SHP77 treated with DMSO at 0.1 percent for 48 hours (cell line): ENCODE measurements at places on chromosomes 3 and 15.

- DNase-seq = no peak
These were observed 352.5 kb upstream of the DCBLD2 start for GRCh38 chr3:99253963-99254355.

- no peak for DNase-seq
These were observed 7.0 kb downstream of the TTC21A start for GRCh38 chr3:39114456-39114855.

- no peak for DNase-seq
These were observed 259.5 kb downstream of the UACA start for GRCh38 chr15:70503798-70504298.

GRCh38 chr3:40923143-40923542 lies 276.2 kb upstream of the CTNNB1 start:
- no peak for DNase-seq

- DNase-seq = no peak
These were observed 602.8 kb downstream of the FOXP1 start for GRCh38 chr3:70980646-70981170.

DNA sequence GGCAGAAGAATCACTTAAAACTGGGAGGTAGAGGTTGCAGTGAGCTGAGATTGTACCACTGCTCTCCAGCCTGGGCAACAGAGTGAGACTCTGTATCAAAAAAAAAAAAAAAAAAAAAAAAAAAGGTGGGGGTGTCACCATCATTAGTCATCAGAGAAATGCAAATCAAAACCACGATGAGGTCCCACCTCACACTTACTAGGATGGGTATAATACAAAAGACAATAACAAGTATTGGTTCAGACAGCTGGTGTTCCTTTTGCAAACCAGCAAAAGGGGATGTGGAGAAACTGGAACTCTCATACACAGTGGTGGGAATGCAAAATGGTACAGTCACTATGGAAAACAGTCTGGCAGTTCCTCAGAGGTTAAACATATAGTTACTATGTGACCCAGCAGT lies 78.7 kb upstream of the TSC22D2 start:
- DNase-seq = no peak

DNA sequence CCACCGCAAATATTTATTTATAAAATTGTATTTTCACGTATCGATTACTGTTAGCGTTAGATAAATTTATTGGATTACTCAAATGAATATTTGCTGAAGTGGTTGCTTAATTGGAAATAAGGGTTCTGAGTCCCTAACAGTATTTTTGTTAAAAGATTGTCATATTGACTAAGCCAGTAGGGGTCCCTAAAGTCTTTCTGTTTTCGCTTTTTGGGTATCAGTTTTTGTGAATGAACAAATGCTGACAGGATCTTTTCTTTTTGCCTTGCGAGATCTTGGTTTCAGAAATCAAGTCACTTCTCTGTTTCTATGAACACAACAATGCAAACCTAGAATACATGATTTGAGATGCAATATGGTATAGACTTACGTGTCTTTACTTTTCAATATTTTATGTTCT lies 7.1 kb downstream of the RAD51 start:
- DNase-seq = no peak

GRCh38 chr15:26711445-26711844 lies 61.4 kb downstream of the GABRB3 start:
- DNase-seq = no peak

DNA sequence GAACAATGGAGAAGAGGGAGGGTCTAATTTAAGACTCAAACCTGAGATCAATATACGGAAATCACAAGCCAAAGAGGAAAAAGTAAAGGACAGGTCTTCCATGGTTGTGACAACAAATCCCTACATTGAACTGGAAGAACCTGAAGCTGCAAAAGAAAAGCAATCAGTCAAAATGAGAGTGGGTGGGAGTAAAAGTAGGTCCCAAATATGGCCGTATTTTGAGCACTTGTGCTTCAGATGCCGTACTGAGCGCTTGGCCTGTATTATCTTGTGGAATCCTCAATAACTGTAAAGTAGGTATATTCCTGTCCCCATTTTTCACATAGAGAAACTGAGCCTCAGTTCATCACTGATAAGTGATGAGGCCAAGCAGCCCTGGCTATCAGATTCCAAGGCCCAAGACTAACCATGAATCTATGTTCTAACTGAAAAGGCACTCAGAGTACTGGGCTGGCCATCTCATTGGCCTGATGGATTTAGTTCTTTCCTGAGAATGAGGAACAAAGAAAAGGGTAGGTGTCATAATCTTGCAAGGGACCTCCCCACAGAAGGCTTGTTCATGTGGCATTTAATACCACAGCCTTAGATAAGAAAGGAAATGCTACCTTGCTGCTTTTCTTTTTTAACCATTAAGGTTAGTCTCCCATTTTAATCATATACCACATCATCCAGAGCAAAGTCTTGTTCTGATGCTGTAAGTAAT lies 52.5 kb downstream of the LRRN1 start:
- no peak for DNase-seq

DNA sequence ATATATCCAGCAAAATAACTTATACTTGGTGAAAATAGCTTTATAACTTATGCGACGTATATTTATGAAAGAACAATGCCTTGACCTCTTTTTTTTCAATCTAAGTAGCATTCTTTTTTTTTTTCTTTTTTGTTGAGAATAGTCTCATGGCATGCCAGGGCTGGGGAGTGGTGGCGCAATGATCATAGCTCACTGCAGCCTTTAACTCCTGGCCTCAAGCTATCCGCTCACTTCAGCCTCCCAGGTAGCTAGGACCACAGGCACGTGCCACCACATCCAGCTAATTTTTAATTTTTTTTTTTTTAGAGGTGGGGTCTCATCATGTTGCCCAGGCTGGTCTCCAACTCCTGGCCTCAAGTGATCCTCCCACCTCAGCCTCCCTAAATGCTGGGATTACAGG lies 43.5 kb downstream of the RAB8B start:
- no peak for DNase-seq

DNA sequence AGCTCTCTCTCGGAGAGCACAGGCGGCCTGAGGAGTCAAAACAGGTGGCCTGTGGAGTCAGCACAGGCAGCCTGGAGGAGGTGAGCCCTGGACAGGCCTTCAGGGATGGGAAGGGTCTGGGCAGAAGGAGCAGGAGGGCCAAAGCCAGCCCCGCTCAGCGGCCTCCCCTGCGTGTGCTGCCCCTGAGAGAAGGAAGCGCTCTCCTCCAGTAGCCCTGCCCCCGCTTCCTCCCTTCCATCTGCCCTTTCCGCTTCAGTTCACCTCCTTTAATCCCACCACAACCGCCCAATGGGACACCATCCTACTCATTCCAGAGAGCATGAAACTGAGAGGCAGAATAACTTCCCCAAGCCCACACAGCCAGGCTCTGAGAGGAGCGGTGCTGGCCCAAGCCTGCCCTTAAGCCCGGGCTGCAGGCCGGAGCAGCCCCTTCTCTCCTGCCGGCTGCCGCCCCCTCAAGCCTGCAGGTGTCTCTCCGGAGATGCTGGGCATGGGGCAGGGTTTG lies 3.2 kb upstream of the NR2E3 start:
- no peak for DNase-seq

DNA sequence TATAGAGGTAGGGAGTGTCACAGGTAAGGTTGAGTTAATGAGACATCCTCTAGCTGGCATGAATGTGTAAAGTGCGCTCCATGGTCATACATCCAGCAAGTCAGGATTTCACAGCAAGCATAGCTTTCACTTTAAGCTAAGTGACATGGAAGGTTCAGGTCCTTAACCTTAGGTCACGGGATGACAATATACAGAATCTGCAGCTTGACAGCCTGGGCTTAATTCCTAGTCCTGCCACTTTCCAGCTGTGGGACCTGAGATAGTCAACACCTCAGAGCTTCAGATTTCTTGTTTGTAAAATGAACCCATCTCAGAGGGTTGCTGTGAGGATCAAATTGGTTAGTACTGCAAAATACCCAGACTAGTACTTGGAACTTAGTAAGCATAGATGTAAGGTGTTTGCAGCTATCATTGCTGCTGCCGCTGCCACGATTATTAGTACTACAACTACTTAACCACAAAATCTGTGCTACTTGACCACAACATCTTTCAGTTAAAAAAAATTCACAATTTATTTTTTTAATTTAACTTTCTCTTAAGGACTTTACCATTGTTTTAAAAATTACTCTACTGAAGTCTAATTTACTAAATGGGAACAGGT lies 890.1 kb upstream of the CFAP20DC start:
- no peak for DNase-seq

GRCh38 chr3:20810555-20810954 lies 624.5 kb upstream of the SGO1 start:
- no peak for DNase-seq

DNA sequence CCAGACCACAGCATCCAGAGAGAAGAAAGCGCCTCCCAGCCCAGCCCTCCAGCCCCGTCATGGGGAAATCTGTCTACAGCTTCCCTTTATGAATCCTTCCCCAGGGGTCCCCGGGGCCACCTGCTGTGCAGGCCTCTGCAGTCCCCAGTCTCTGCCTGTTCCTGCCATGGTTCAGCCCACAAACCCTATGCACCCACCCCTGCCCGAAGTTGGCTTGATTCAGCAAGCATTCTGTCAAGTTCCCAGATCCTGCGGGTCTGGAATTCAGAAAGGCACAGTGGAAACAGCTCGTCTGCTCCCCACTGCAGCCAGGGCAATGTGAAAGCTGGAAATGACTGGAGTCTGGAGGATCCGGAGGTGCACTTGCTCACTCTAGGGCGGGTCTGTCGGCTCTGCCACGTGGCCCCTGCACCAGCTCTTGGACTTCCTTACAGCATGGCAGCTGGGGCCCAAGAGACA lies 2.9 kb upstream of the OCA2 start:
- DNase-seq = no peak

DNA sequence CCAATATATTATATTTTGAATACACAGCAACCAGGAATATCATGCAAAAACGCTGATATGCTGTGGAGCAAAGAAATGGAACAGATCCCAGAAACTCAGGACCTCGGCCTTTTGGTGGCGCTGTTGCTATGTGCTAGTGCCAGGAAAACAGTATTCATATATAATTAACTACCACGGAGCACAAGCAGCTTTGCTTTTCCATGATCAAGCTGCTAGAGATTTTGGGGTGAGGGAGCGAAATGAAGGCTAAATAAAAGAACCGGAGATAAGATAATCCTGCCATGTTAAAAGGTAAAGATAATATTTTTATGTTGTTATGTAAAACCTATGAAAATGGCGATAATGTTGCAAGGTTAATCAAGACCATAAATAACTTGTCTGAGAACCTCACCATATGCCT lies 157.7 kb upstream of the FAM3D start:
- DNase-seq = peak; percentile 27

DNA sequence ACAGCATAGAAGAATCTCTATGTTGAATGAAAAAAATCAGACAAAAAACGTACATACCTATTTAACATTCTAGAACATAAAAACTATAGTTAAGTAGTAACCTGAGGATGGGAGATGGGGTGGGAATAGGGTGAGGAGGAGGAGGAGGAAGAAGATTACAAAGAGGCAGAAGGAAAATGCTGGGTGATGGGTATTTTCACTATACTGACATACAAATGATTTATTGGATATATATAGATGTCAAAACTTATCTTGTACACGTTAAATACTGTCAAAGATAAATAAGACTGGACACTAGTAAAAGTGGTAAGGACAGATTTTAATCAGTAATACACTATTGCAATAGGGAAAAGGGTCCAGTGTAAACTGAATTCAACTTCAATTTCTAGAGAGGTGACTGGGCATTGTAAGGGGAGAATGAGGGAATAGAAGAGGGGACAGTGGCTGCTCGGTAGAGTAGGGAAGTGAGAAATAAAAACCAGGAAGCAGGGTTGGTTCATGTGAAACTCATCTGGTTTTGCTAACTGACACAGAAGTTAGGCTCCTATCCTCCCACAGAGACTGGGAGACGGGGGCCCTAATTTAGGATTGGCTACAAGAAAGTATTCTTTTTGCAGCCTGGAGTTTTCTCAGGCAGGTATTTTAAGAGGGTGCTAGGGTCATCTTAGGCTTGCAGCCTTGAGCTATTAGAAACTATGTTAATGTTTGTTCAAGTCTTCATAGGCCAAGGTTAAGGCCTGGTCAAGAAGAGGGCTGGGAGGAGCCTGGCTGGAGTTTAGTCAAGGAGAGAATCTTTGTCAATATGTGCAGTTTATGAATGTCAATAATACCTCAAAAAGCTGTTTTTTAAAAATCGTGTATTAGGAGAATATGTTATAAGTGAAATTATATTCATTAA lies 15.0 kb upstream of the C15orf61 start:
- no peak for DNase-seq

DNA sequence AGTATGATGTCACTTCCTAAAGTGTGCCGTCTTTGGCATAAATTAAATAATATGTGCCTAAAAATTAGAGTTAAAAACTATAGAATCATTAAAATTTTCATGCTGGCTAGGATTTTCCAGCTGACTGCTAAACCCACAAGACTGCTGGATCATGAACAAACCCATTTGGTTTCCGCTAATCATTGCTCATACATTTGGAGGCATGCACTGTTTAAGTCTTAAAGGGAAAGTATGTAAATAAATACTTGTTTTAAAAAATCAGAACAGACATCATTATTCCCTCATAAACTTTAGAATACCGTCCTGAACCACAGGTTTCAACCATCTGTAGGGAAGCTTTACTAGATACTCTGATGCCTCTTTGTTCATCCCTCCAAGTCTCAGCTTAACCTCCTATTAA lies 26.5 kb downstream of the ATP6V1A start:
- no peak for DNase-seq

GRCh38 chr15:92914103-92914499 lies 14.0 kb downstream of the CHD2 start:
- no peak for DNase-seq

DNA sequence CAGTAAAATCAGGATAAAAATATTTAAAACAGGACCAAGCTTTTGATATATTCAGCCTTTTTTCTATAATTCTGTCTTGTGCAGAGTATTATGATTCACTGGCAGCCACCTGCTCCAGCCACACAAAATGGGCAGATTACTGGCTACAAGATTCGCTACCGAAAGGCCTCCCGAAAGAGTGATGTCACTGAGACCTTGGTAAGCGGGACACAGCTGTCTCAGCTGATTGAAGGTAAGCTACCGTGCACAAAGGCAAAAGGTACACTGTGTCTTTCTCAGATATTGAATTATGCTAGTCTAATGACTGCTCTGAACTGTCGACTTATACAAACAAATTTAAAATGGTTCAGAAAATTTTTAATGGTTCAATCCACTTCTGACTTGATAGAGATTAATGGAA lies 114.2 kb downstream of the HCN4 start:
- no peak for DNase-seq

- no peak for DNase-seq
These were observed 20.7 kb downstream of the MAP1A start for GRCh38 chr15:43538091-43538490.

GRCh38 chr3:152508705-152509104 lies 240.0 kb downstream of the MBNL1 start:
- DNase-seq = no peak

GRCh38 chr3:175478301-175478700 lies 619.2 kb downstream of the NAALADL2 start:
- no peak for DNase-seq

DNA sequence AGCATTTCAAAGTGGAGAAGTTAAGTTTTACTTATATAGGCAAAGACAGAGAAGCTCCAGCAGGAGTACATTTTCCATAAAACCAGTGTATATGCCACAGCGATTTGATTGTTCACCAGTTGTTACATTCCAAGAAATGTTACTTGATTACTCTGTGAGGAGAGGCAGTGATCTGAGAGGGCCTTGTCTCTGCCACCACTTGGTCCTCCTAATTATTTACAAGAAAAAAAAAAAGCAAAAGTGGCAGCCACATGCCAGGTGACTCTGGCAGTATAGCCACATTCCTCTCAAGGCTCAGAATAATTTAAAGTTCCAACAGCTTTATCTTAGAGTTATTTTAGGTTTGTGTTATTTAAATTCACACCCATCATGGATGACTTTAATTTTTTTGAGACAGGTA lies 1077.8 kb downstream of the ZPLD1 start:
- DNase-seq = no peak
